HCT116 (cell line): ENCODE measurements at places on chromosomes 2 and 18. TPM values are rescaled to one million over a fixed set of nuclear protein-coding genes. Genes with fewer than 3 reads are reported as not detected.

C2orf92 gene
- total RNA-seq: 3.0 TPM

- DNase-seq: no peak
These were observed 168.0 kb downstream of the SPP2 start for GRCh38 chr2:234218266-234219045.

GRCh38 chr2:212311807-212312404 is 226.7 kb downstream of the ERBB4 start:
- no peak for DNase-seq

- no peak for DNase-seq
These were observed 86.3 kb upstream of the MBOAT2 start for GRCh38 chr2:9089831-9090230.
